ENCODE measurements at places on chromosomes 2 and 18. TPM values are rescaled to one million over a fixed set of nuclear protein-coding genes. Genes with fewer than 3 reads are reported as not detected.

- DNase-seq: peak; percentile 79
Measured at GRCh38 chr2:12717191-12718014, 667 bp downstream of the TRIB2 start.

DNA sequence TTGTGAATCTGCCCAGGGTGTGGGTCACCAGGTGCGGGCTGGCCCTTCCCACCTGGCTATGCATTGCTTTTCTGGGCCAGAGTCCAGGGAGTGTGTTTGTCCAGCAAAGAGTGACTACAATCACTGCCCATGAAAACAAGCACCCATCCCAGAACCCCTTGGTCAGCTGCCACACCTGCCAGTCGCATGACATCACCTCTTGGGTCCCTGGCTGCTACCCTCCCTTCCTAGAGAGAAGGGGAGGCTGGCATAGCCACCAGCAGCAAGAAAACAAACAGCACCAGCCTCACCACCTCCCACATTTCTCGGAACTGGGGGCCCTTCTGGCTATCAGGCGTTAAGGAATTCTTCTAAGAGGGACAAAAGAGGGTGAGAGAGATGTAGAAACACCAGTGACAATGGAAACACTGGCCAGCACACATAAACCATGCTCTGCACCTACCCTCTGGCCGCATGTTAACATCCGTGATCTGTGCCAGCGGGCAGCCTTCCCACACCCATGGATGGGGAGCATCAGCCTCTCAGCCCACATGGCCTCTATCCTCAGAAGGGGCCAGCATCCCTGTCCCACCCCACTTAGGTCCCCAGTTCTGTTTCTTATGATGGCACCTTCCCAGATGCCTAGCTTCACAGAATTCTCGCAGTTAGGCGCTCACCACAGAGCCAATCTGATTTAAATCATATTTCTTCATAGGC is 109.7 kb upstream of the GLI2 start:
- peak; percentile 39 for DNase-seq

GRCh38 chr2:150144546-150145298 is 342.7 kb downstream of the RND3 start:
- DNase-seq: no peak

Gene ZNF407
- 22.9 TPM for total RNA-seq

DNA sequence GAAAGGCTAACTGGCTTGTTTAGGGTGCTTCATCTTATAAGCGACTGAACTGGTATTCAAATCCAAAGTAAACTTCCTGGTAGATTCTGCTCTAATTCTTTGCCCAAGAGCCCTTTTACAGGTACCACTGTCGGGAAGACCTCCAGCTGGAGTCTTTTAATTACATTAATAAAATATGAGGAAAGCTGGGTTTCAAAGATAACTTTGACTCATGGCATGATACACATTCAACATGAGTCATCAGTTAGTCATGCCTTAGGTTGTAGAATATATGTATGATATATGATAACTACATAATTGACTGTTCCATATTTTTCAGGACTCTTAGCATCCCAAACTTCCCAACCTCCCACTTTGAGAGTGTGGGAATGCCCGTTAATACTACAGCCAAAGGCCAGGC is 32.3 kb downstream of the ZCCHC2 start:
- no peak for DNase-seq

DNA sequence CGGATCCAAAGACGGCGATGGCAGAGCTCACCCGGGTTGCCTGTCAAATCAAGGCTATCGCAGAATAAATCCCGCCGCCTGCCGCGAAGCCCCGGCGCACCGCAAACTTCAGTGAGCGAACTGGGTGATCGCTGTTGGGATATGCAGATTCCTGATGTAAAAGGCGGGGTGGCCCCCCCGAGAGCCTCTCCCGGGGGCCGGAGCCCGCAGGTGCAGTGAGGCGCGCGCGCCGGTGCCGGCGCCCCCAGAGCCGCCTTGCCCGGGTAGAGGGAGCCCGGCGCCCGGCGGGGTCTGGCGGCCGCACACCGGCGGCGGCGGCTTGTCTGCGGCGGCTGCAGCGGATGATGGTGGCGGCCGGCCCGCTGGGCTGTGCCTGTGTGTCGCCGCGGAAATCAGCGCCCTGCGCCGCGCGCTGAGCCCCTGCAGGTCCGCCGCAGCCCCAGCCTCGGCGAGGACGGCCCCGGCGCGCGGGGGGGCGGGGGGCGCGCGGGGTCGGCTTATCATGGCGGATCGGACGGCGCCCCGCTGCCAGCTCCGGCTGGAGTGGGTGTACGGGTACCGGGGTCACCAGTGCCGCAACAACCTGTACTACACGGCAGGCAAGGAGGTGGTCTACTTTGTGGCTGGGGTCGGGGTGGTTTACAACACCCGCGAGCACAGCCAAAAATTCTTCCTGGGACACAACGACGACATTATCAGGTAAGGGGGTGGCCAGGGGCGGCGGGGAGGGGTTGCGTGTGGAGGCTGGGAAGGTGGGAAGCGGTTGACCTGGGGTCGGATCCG is 1.3 kb downstream of the EML6 start:
- no peak for DNase-seq

Gene ABCG8
- total RNA-seq: not detected

Gene C18orf54
- total RNA-seq: 5.9 TPM

- no peak for DNase-seq
Measured at GRCh38 chr2:51107841-51108240, 75.9 kb upstream of the NRXN1 start.

DNA sequence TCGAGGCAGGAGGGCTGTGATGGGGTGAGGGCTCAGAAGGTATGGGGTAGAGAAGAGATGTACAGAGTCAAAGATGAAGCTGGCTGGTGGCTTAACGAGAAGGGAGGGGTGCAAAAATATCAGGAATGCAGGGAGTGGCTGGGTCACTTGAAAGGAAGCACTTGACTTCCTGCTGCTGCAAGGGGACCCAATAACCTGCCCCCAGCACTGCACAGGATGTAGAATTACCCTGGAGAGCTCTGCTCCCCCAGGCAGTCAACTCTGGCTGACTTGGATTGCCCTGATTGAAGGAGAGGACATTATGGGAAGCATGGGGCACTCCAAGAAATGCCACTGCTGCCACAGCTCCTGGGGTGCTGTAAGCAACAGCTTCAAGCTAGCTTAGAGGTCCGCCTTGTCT is 41.8 kb downstream of the CFAP221 start:
- no peak for DNase-seq

Gene AQP12A
- total RNA-seq: not detected

DNA sequence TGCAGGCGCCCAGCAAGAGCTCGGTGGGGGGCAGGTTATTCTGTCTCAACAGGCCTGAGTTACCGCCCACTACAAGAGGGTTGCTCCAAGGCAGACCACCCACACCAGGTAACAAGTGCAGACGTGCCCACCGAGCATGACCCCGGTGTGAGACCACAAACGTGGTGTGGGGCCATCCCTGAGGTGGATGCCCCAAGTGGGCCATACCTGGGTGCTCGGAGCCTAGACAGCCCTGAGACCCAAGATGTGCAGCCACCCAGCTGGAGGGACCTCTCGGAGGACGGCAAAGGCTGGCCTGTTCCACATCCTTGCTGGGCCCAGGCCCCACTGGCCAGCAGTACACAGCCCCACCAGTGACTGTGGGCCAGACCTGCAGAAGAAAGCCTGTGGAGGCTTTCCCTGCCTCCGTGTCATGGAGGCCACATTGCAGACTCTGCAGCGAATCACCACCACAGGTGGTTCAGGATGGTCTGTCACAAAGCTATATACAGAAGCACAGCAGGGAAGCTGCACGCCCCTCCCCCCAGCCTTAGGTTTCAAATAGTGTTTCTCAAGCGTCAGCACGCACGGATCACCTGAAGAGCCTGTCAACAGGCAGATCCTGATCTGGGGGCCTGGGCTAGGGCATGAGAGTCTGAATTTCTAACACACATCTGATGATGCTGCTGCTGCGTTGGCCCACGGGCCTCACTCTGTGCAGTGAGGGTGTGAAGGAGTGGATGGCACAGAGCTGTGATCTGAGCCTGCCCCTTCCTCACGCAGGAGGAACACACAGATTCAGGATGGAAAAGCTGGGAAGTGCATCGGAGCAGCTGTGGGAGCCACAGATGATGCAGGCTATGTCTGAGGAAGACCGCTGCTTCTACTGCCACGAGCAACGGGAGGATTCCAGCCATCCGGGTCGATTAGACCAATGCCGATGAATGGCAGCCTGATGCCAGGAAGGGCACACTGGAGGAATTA is 96.8 kb downstream of the UXS1 start:
- no peak for DNase-seq

DNA sequence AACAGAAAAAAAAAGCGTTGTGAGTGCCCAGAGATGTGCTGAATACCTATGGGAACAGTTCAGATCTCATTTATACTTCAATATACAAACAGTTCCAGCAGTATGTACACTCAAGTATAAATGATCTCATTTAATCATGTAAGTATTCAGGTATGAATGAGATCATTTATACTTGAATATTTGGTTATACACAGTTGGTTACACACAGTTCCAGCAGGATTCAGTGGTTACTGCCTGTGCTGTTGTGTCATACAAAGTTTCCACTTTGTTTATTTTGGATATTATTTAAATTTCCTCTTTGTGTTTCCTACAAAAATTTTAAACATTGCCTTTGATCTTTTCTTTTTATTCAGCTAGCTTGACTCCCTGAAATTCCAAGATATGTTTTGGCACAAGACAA is 293.5 kb upstream of the SLC39A10 start:
- no peak for DNase-seq

DNA sequence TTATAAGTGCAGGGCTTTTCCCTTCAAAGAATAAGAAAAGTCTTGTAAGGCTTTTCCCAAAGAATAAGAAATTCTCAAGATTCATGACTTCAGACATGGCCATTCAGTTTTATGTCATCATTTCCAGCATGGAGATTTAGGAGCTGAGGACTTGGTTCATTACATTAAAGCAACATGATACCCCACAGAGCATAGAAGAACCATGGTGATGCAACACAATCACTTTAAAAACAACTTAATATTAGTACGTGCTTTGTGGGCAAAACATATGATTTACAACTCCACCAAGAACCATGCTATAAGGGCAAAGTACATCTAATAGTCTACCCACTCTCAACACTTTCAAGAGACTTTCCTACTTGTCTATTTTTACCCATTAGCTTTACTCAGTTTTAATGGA is 214.4 kb downstream of the SRBD1 start:
- DNase-seq: no peak

DNA sequence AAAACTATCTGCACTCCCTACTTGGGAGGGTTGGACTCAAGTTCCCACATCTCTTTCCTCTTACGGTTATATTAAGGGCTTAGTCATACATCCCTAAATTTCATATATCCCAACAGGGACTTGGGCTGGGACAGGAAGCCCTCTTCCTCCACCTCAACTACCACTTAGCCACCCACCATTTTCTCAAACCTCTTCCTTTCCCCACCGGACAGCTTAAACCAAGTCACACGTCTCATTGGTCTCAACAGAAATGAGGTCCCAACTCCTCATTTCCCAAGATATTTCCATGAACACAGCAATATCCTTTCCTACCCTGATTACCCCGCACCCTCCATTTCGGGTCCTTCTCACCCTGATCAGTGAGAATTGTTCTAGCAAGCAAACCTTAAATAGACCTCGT is 736 bp downstream of the ZSCAN30 start:
- no peak for DNase-seq

- DNase-seq: no peak
Measured at GRCh38 chr2:238685713-238686112, 162.2 kb upstream of the TWIST2 start.

DNA sequence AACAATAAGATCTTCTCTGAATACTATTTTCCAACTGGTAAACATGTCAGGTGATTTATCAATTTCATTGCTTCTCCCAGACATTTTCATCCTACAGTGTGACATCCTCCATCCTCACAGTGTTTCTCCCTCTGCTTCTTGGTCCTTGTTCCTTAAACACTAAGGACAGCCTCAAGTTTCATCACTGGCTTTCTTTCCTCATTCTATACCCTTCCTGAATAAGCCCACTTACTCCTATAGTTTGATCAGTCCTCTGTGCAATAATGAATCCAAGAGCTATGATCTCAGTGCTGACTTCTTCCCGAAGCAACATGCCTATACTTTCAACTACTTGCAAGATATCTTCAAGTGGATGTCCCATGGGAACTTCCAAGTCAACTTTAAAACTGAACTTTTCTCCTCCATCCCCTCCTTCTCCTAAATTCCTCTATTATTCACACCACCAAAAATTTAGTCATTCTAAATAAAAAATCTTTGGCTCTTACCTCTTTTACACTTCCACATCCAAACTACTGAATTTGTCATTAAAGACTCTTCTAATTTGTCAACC is 87.6 kb downstream of the FAM228A start:
- no peak for DNase-seq

GRCh38 chr2:79887747-79888374 is 375.0 kb downstream of the CTNNA2 start:
- DNase-seq: no peak

- DNase-seq: no peak
Measured at GRCh38 chr2:176931588-176932563, 280.7 kb upstream of the HNRNPA3 start.

Gene SP5
- 2.4 TPM for total RNA-seq

Gene CNDP1
- total RNA-seq: 0.31 TPM

Gene IL18R1
- 4.9 TPM for total RNA-seq

DNA sequence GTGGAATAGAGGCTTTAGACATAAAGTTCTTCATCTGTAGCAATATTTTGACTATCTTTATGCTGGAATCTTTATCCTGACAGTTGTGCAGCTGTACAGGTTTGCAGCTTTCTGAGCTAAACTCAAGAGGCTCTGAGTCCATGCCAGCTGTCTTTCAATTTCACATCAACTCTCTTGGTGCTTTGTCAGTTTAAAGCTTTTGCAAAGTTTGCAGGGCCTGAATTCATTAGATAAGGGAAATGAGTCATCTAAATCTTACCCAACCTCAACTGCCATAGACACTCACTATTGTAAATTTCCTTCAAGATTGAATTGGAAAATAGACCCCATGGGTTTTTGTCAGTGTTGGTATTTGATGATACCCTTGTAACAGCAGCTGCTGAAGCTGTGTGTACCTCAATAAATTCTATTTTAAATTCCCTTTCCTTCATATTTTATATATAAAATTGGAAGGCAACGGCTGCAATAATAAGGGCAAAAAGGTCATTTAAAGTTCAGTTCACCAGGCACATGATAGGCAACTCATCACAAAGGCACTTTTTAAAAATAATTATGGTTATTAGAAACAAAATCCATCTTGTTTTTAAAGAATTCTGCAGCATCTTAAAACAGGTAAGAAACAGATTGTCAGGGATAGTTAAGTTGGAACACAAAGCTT is 169.9 kb upstream of the SLC39A10 start:
- no peak for DNase-seq

- no peak for DNase-seq
Measured at GRCh38 chr2:111169924-111170323, 49.2 kb downstream of the BCL2L11 start.

Gene HOXD13
- not detected for total RNA-seq

- peak; percentile 78 for DNase-seq
Measured at GRCh38 chr18:8478166-8478967, 130.9 kb upstream of the RAB12 start.

Gene SULT1C4
- total RNA-seq: 12.5 TPM

GRCh38 chr18:26804519-26804918 is 61.0 kb downstream of the AQP4 start:
- no peak for DNase-seq

GRCh38 chr2:71449343-71449742 is 4.0 kb upstream of the DYSF start:
- DNase-seq: no peak

Measured in sciatic nerve (tissue), 2 donors.